ENCODE measurements at places on chromosomes 2 and 18. TPM values are rescaled to one million over a fixed set of nuclear protein-coding genes. Genes with fewer than 3 reads are reported as not detected.

- no peak for DNase-seq
Observed at GRCh38 chr2:113263546-113263945, 15.2 kb downstream of the PAX8 start.

DNA sequence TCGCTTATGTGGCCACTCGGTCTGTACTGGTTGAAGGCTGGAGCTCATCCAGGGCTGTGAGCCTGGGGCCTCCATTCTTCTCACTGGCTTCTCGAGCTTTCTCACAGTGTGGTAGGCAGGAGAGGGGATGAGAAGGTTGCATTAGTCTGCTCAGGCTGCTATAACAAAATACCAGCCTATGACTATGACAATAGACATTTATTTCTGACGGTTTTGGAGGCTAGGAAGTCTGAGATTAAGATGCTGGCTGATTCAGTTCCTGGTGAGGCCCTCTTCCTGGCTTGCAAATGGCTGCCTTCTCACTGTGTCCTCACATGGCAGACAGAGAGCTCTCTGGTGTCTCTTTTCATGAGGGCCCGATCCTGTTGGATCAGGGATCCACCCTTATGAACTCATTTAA lies 6.2 kb upstream of the STK25 start:
- DNase-seq, result no peak

GRCh38 chr18:50453014-50453680 lies 78.3 kb downstream of the SKA1 start:
- no peak for DNase-seq

DNA sequence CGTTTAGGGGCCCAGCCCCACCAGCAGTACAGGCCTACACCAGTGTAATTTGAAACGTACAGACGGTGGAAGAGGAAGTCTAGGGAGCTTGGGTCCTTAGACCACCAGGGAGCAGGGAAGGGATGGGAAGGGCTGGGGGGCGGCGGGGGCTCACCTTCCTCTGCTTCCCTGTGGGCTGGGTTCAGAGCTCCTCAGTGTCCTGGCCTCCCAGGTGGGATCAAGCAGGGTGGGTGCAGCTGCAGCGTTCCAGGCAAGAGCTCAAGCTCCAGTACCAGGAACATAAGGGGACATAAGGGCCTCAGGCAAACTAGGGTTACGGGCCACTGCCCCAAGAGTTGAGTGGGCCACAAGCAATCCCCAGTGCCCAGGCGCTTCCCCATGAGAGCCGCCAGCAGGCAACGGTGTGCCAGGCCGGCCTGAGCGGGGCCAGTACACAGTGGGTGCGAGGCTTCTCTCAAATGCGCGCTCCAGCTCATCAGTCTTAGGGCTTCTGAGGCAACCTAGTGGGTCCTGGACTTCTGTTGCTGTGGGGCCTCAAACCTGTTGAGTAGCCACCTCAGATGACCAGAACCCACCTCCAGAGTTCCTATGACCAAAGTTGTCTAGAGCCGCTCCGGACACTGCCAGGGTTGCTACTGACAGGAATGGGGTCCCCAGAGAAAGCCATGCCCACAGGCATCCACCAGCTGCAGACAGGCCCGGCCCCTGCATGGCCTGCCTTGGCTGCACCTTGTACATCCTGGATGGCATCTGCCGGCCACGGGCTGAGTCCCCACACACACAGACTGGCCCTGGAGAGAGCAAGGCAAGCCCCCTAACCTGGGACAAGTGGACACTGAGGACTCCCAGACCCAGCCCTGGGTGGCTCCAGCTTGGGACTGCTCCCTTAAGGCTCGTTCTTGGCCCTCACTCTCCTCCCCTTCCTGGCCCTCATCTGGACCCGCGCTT lies 5.2 kb downstream of the ANKRD23 start:
- DNase-seq, result no peak

The LOXHD1 gene
- total RNA-seq, result 0.05 TPM

The ABCG5 gene
- total RNA-seq, result not detected

The TLX2 gene
- 2.4 TPM for total RNA-seq
